Activated naive CD4-positive, alpha-beta T cell (primary cell): ENCODE measurements at places on chromosomes 6 and 20.

GRCh38 chr6:136739501-136739900, 52.8 kb downstream of the MAP3K5 start:
- no peak for DNase-seq

DNA sequence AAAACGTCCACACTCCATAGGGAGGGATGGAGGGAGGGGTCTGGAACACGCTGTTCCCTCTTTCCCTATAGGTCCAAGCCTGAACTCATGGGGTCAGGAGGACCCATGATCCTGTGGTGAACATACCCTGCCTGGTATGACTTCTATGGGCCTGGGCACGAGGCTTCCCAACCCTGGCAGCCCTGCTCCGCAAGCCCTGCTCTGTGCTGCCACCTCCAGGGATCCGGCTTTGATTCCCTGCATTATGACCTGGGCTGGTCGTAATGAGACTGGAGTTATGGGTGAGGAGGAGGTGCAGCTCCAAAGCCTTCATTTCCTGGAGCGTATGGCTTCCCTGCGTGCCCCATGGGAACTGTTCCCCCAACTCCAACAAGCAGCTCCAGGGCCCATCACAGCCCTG, 54.9 kb downstream of the CDH22 start:
- no peak for DNase-seq

- DNase-seq = no peak
These were observed 45.3 kb upstream of the HDDC2 start for GRCh38 chr6:125346926-125347563.

- DNase-seq = no peak
These were observed 636.3 kb downstream of the UTRN start for GRCh38 chr6:144921206-144921975.

DNA sequence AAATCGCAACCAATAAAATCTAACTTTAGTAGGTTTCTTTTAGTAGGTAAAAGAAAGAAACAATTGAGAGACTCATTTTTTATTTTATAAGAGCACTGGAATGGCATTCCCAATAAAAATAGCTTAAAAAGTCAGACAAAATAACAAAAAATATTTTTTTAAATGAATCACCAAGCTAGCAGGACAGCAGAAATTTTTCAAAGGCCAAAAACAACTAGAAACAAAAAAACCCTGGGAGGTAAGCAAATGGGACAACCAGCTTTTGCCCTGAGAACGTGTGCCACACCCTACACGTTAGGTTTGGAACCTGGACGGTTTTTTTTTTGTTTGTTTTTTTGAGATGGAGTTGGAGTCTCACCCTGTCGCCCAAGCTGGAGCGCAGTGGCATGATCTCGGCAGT, 19.6 kb downstream of the GPLD1 start:
- no peak for DNase-seq

GRCh38 chr20:60101201-60101890, 143.1 kb downstream of the CDH26 start:
- no peak for DNase-seq

DNA sequence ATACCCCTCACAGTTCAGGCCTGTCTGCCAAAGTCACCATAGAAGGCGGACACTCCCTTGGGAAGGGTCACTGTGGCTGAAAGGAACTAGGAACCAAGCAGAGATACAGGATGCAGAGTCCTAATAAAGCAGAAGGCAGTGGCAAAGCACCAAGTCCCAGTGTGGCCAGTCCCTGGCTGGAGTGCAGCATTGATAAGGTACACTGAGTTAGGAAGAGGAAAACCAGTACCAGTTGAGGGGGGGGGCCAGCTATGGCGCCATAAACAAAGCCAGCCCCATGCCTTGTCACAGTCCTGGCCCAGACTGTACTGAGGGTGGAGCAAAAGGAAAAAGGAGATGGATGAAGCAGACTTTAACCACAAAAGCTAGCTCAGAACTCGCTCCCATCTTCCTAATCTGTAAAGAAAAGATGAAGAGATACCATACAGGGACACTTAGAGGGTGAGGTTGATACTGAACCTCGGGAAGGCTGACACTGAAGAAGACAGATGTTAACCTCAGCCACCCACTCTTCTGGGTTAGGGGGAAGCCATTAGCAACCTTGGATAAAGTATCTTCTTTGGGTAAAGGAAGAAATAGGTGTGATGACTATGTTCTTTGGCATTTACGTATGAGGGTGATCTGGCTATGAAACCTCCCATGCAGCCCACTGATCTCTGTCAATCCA, 7.8 kb downstream of the ABHD12 start:
- no peak for DNase-seq

- no peak for DNase-seq
These were observed 183.2 kb downstream of the CARMIL1 start for GRCh38 chr6:25462235-25462897.

- DNase-seq = no peak
These were observed 45.9 kb upstream of the TULP1 start for GRCh38 chr6:35558571-35558970.

GRCh38 chr6:31149827-31150447, 7.7 kb downstream of the CCHCR1 start:
- no peak for DNase-seq

- no peak for DNase-seq
These were observed 1.3 kb upstream of the FNDC11 start for GRCh38 chr20:63552481-63553249.

DNA sequence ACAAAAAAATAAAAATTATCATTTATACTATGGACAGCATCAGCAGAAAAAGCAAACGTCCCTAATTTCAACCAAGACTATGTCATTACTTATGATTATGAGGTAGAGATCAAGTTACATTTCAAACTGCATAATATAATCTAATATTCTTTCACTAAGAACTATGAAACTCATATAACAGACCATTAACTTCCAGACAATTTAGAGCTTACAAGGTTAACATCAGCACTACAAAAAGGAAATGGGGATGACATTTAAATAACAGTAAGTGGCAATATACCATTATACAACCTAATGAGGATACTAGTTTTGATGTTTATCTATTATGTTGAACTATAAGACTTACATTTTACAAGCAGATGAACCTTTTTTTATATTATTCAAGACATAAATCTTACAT, 261.0 kb upstream of the THEMIS start:
- DNase-seq = no peak

GRCh38 chr6:80382811-80383210, 276.3 kb downstream of the BCKDHB start:
- no peak for DNase-seq

DNA sequence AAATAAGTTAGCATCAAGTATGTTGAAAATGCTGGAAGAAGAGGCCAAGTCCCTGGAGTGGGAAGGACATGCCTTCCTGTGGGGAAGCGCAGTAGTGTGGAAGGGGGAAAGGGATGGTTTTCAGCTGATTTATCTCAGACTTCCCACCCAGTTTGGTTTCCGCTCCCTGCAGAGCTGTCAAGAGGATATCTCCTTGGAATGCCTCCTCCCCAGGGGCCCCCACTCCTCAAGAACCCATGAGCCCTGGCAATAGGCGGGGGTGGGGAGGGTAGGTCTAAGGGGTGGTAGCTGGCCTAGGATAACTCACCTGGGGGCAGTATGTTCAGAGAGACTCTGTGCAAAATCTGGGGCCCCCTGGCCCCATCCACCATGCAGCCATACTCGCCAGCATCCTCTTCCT, 696 bp downstream of the TREML1 start:
- no peak for DNase-seq
